Globus pallidus (tissue), 1 donor: ENCODE measurements at places on chromosomes 4 and X.
A peak's percentile ranks its signal among the peaks of the same experiment; 100 is the strongest.

DNA sequence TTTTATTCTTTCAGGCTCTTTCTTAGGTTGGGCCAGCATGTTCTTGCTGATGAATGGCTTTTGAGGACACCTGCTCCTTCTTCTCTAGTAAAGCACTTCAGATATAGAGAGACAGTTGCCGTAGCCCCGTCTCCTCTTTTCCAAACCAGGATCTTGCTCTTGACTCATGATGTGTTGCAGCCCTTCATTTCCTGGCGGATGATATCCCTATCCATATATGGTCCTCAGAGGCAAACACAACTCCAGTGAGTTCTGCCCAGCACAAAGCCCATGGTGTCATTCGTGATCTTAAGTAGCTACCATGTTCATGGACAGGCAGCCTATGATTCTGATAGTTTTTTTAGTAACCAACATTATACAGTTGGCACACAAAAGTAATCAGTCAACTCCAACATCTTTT lies 59.8 kb upstream of the ACSL1 start:
- no peak for DNase-seq

DNA sequence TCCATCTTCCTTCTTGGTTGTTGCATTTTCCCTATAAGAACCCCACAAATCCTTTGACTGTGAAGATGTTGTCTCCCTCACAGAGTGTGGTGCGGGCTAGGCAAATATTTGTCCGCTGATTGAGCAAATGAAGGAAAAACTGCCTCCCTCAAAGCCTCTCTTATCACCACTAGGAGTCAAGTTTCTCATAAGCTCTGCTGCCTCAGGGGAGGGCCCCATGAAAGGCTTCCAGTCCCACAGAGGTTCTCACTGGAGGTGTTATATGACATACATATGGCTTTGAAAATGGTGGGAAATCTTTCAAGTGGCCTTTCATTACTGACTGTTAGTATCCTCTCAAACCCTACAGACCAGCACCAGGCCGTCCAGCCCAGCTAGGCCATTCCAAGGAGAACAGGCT lies 9.3 kb downstream of the VGLL1 start:
- DNase-seq: no peak

DNA sequence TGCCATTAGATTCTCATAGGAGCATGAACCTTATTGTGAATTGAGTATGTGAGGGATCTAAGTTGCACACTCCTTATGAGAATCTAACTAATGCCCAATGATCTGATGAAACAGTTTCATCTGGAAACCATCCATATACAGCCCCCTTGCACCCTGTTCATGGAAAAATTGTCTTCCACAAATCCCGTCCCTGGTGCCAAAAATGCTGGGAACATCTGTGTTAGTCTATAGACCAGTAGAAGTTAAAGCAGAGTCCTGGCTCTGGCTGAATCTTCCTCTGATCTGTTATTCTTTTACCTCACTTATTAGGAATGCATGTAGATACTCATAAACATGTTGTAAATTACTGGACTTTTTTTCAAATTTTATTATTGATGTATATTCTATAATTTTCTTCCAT lies 29.2 kb downstream of the SULT1B1 start:
- DNase-seq: no peak

DNA sequence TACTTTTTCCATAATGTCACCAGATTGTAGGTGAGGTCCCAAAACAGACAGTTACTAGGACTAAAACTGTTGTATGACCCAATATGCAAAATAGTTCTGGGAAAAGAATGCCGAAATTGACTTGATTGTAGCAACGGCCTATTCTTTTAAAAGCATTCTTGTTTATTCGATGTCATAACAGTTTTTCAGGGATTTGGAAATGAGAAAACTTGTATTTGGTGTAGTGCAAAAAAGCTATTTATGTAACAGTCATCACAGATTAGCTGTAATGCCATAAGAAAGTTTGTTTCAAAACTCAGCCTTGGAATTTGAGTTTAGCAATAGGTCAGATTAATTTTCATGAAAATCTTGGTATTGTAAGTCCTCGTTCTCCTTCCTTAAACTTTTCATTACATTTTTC lies 69.2 kb upstream of the DIAPH2 start:
- no peak for DNase-seq

- DNase-seq: peak; percentile 62
These were observed 70.1 kb upstream of the CBR4 start for GRCh38 chr4:169079942-169080827.

GRCh38 chr4:77025643-77026321 lies 50.0 kb downstream of the CCNI start:
- DNase-seq: no peak

- DNase-seq: no peak
These were observed 68.4 kb upstream of the BMP2K start for GRCh38 chr4:78707793-78708192.

GRCh38 chr4:83170952-83171399 lies 56.4 kb upstream of the PLAC8 start:
- DNase-seq: no peak

- DNase-seq: no peak
These were observed 581.4 kb upstream of the DIPK2B start for GRCh38 chrX:45781901-45782553.

GRCh38 chrX:17525762-17526555 lies 151.0 kb downstream of the NHS start:
- DNase-seq: no peak

- no peak for DNase-seq
These were observed 224.2 kb downstream of the PTTG2 start for GRCh38 chr4:38184404-38184803.

GRCh38 chr4:15744016-15744545 lies 34.0 kb upstream of the CD38 start:
- no peak for DNase-seq

DNA sequence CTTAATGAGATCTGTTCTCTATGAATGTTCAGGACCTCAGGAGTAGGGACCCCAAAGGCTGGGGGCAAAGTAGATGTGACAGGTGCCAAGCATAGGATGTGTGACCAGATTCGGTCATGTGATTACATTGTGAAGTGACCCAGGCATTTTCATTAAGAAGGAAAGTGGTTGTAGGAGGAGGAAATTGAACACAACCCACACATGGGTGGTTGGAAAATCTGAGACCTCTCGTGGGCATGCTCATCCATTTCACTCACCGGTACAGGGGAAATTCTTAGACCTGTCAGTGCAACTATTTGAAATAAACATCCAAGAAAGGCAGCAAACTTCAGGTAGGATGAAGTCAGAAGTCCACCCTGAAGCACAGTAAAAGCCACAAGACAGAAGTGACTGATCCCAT lies 43.5 kb upstream of the CD99 start:
- DNase-seq: no peak

DNA sequence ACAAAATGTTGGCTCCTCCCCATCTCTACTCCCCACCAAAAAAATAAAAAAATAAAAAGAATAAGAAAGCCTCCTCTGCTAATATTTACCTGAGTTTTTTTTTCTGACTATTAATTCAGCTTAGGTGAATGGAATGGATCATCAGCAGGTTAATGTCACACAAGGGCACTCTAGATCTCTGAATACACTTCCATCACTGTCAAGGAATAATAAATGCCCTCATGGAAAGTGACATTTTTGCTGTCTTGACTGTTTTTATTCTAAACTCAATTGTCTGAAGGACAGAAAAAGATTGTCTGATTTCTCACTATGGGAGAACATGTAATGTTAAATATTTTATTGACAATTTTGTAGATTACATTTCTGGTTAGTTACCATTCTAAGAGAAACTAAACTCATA lies 30.4 kb upstream of the TLL1 start:
- DNase-seq: no peak

GRCh38 chr4:154998284-154998683 lies 210.2 kb upstream of the NPY2R start:
- no peak for DNase-seq

DNA sequence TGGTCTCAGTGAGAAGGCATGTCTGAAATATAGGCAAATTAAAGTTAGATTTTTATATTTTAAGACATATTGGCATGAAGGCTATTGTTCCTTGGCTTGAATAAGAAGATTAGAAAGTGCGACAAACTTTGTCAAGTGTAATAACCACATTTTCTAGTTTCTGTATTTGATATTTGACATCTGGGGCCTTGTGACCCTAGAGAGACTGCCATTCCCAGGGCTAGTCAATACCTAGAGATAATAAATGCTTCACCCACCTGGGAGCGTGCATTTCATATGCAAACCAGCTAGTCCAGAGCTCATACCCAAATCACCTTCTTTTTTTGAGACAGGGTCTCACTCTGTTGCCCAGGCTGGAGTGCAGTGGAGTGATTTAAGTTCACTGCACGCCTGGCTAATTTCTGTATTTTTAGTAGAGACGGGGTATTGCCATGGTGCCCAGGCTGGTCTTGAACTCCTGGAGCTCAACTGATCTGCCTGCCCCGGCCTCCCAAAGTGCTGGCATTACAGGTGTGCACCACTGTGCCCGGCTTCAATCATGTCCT lies 62.6 kb downstream of the COQ2 start:
- no peak for DNase-seq

- DNase-seq: no peak
These were observed 65.5 kb downstream of the PTTG2 start for GRCh38 chr4:38025665-38026064.

DNA sequence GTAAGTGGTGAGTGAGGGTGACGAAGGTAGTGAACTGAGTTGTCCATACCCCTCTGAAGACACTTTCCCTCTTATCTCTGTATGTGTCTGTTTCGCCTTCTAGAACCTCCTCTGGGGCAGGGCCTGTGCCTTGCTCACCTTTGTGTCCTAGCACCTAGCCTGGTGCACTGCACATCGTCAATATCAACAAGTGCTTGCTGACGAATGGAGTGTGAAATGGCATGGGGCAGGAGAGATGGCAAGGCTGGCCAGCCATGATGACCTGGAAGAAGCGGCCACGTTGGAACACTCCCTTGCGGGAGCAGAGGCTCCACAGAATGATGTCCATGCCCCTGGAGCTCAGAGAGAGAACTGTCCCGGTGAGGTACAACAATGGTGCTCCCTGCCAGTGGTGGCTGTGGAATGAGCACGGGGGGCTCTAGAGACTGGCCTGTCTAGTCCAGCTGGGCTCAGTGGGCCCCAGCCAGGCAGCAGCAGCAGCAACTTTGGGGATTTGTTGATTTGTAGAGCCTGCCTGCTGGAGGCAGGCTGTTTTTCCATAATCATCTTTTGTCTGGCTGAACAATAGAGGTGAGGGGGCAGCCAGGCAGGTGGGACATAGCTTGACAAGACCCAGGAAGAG lies 112.2 kb upstream of the PJA1 start:
- DNase-seq: no peak

DNA sequence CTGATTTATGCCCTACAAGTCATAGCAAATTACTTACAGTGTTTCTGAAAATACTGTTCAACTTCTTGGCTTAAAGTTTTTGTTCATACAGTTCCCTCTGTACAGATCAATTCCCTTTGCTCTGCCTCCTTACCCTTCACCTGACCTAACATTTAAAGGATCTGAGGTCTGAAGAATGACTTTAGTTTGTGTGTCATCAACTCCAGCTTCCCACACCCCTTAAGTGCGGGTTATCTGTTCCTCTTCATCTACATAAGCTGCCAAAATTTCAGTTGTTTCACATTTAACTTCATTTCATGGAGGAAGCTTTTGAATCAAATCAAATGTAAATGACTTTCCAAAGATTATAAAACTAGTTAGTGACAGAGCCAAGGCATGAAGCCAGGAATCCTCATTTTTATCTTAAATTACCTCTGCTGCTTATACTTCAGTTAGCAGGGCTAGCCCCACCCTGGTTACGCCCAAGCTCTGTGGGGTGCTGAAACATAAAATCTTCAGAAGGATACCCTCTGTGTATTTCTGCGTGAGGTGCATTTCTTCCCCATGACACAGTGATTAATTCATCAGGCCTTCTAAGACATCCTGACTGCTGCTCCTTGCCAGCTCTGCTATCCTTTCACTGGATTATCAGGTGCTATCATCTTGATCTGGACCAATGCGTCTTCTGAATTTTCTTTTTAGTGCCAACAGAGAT lies 16.5 kb downstream of the CXCL1 start:
- DNase-seq: no peak

GRCh38 chr4:56468097-56468422 lies 643 bp downstream of the SRP72 start:
- DNase-seq: no peak

- DNase-seq: no peak
These were observed 242.3 kb downstream of the RPA4 start for GRCh38 chrX:97126020-97126419.

DNA sequence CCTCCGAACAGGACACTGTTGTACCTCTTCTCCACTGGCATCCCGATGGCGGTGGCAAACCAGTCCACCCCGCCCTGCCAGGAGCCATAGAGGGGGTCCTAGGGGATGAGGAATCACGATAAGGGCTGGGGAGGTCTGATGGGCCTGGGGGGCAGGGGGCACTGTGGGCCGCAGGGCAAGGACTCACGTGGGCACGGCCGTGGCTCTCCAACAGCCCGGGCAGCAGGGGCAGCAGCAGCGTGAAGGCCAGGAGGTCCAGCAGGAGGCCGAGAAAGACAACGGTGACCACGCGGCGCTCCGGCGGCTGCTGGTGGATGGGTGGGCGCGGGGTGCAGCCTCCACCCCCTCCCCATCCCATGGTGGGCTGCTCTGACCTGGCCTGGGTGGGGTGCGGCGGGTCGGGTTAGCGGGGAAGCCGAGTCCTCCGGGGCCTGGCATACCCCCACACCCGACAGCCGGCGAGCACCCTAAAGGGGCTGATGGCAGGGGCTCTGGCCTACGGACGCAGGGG lies 29.6 kb downstream of the NOP14 start:
- no peak for DNase-seq

DNA sequence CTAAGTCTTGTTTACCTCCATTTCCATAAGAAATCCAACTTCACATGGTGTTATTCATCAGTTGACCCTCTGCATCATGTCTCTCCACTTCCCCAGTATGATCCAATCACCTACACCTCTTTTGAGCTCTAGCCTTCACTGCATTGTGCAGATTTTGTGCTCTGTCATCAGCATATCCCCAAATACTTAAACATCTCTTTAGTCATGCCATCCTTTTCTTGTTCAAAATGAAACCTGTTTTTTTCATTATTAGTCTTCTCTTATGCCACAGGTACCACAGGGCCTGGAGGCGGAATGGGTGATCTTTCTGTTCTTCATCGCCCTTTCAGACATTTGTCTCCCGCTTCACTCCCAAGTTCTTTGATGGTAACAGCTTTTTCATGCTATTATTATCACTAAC lies 382.7 kb upstream of the GALNTL6 start:
- no peak for DNase-seq

GRCh38 chr4:39716356-39716755 lies 18.4 kb downstream of the UBE2K start:
- no peak for DNase-seq

GRCh38 chr4:107853444-107854355 lies 29.0 kb downstream of the SGMS2 start:
- DNase-seq: no peak

DNA sequence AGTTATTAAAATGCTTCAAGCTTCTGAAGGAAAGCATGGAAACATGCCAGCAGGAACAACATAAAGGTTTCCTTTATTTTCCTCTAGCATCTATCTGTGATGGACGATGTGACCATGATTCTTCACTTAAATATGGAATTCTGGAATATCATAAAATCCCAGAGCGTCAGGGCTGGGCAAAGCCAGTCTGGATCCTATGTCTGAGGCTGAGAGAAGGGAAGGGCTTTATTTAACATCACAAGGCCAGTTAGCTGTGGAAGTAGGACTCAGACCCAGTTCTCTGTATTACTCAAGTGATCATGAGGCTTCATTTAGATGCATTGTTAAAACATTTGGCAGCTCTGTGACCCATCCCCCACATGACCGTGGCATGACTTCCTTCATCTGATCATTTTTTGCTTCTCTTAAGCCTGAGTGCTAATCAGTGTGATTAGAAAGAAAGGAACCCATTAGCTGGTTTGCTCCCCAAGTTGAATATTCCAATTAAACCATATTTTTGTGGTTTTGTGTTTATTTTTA lies 40.9 kb upstream of the EOLA2 start:
- DNase-seq: no peak
